Activated CD4-positive, alpha-beta T cell treated with anti-CD3 and anti-CD28 coated beads, Interleukin-2, amount 50 U/mL, for 4 hours (primary cell): ENCODE measurements at places on chromosomes 2 and 18.

DNA sequence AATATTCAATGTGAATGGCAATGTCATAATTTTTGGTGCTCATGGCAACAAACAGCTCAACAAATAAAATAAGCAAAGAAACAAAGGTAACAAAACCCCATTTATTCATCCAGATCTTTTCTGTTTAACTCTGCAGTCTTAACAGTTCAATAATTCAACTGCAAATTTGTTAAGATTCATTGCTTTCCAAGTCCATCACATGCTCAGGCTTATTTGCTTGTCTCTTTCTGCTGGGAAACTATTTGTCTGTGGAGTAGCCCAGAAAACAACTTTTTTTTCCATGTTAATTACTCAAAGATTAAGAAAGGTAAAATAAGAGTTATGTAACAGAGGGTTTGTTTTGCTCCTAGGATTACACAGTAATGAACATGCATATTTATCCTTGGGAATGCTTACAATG, 92.6 kb upstream of the PNPT1 start:
- DNase-seq: no peak

DNA sequence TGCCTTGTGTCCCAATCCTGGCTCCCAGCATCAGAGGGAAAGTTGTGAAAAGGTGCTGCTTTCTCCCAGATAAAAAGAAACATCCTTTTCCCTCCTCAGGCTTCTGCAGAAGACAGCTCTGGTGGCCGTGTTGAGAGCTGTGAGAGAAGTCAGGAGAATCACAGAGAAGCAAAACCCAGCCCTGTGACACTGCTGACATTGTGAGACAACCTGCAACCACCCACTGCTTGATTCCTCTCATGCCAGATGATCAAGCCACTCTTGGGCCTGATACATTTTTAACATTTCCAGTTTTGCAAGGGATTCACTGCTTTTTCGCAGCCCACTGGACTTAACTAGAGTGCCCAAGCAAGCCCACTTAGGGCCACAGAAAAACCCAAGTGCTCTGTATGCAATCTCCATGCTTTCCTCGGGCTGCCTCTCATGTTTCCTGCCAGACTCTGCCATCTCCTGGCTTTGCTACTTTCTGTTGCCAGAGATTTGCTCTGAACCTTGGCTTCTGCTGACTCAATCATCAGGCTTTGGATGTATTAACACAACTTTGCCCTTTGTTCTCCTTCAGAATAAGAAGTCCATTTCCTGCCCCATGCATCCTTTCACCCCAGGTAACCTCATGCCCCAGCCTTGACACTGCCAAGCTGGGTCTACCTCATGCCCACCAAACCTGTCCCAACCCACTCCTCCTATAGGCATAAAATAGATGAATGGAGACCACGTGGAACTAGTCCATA, 24.9 kb upstream of the TTR start:
- no peak for DNase-seq

DNA sequence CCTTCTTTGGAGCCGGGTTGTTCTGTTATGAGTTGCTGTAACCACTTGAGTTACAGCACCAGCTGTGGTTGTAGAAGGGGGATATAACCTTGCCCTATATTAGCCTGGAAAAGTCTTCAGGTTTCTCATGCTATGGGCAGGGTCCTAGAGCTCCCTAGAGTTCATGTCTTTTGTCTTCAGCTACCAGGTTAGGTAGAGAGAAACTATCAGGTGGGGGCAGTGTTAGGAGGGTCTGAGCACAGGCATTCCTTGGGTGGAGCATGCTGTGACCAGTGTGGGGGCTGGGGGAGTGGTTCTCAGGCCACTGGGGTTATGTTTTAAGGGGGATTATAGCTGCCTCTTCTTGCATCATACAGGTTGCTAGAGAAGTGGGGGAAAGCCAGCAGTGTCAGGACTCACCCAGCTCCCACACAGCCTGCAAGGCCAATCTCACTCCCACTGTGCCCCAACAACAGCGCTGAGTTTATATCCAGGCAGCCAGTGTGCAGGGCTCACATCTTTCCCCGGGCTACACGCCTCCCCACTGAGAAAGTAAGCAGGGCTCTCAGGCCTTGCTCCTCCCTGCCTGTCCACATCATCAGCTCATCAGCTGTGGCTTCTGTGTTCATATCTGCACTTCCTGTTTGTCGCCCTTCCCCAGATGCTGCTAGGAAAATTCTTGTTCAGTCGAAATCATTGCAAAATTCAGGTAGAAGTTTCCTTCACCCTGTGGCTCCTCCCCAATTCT, 133.8 kb upstream of the NRXN1 start:
- no peak for DNase-seq

- DNase-seq: no peak
Observed at GRCh38 chr2:128403814-128404708, 85.4 kb upstream of the HS6ST1 start.

DNA sequence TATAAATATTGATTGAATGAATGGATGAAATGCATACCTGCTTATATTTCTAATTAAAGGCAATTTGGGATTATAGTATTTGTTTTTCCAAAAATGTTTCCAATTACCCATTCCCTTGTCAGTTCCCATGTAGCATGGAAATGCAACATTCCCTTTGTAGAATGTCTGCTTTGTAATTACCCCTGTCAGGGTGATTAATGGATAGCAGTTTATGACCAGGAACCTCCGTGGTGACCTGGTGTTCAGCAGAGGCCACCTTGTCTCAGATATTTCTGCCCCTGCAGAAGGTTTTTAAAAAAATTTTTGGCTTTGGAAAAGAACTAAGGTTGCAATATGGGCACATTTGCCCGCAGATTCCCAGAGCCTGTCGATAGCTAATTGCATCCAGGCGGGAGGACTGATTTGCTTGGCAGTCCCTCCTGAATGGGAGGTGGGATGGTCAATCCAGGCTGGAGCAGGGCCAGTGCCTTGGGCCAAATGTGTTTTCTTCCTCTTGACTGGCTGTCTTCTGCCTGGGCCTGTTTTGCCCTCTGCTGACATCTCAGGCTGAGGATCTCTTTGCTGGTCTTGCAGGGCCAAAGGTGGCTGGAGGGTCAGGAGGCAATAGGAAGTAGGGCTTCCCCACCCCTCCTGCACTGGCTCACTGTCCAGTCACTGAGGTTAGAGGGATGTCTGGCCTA, 82.1 kb downstream of the TMEM182 start:
- DNase-seq: no peak

- no peak for DNase-seq
Observed at GRCh38 chr2:184555352-184555751, 43.0 kb upstream of the ZNF804A start.

DNA sequence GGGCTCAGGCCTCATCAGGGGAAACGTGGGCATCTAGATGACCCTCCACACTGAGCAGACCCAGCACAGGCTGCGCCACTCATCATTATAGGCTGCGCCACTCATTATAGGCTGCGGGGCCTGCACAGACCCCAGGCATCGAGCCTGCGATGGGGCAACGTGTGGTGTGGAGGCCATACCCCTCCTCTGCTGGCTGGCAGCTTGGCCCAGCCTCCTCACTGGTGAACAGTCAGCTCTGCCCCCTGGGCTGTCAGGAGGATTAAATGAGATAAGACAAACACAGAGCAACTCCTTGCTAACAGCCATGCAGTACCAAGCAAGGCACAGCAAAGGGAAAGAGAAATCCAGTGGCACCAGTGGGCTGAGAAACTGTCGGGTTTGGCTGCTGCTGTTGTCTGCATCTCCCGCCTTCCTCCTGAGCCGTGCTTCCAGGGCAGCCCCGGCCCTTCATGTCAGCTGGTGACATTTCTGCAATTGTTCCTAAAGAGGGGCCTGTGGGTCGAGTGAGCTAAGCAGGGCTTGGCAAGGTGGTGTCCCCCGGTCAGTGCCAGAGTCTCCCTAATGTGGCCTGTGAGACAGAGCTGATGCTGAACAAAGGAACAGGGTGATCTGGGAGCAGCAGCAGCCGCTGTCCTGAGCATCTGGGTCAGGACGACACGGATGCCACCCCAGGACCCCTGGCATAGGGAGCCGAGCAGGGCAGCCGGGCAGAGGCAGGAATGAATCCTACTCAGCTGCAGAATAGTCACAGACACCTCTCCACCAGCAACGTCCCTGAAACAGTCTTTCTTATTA, 48.7 kb downstream of the RRM2 start:
- DNase-seq: no peak

DNA sequence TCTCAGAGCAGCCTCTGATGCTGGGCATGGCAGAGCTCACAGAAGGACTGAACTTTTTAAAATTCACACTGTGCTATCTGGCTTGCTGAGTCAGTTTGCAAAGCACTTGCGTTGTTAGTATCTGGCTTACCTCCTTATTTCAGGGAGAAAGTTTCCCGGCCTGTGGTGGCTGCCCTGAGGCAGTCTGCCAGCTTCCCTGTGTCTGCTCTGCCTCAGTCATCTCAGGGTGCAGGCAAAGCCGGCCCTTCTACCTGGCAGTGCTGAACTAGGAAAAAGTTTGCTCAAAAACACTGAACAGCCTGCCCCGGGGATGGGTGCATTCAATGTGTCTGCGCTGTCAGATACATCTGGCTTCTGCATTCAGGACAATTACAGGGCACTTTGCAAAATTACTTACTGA, 90.2 kb upstream of the UXS1 start:
- DNase-seq: no peak

GRCh38 chr2:166892397-166892796, 4.1 kb downstream of the XIRP2 start:
- DNase-seq: no peak

GRCh38 chr18:50720325-50720674, 99.5 kb downstream of the MRO start:
- no peak for DNase-seq

DNA sequence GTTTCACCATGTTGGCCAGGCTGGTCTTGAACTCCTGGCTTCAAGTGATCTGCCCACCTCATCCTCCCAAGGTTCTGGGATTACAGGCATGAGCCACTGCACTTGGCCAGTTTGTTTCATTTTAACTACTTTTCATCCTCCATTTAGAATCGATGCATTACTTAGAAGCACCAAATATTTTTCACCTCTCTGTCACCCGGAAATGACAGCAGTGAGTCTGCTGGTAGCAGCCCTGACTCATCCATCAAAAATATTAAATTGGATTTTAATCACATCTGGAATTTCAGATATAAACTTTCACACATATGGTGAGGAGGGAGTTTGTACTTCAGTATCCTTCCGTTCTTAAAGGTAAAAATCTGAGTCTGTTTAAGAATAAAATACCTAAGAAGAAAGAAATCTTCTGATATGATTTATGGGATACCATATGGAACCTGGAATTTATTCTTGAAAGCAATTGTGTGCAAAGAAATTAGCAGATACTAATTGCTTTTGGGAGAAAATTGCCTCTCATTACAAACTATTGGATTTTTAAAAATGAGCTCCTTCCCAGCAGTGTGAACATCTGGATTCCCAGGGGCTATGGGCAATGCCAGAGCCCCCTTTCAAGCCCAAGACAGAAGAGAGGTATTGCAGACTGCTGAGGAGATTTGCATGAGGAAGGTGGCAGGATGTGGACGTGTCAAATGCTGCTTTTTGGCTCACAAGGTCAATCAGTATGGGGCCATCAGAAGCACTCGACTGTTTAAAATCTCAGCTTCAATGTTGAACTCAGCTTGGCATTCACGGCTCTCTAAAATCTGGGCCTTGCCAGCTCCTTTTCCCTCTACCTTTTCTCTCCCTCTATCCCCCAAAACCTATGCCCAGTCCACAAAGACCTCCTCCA, 279.5 kb upstream of the SIX2 start:
- no peak for DNase-seq

DNA sequence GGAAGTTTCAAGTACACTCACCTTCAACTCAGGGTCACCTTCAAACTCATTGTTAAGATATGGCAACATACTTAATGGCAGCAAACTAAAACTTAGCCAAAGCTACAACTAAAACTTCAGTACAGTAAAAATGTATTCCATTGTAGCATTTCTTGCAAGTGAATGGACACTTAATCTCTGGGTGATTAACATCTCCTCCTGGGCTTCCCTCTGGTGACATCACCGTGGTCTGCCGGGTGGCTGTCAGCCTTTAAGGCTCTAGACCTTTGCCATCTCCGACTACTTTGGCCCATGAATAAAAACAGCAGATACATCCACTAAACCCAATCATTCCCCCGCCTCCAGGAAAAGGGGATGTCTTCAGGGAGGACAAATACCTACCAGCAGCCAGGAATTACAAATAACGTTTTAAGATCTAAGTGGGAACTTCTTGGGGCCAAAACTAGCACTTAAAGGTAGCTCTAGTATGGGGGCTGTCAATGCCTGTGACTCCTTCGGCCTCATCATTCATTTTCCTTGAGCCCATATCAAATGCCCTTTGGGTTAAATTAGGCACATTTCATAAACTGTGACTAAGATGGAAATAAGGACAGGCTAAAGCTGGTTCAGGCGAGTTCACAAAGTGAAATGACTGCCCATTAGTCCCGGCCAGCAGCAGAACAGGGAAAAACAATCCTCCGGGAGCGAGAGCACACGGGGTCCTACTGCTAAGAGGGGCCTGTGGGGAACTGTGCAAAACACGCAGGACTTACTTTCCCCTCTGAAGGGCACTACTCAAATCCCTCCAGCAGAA, 1.1 kb downstream of the TFCP2L1 start:
- no peak for DNase-seq

DNA sequence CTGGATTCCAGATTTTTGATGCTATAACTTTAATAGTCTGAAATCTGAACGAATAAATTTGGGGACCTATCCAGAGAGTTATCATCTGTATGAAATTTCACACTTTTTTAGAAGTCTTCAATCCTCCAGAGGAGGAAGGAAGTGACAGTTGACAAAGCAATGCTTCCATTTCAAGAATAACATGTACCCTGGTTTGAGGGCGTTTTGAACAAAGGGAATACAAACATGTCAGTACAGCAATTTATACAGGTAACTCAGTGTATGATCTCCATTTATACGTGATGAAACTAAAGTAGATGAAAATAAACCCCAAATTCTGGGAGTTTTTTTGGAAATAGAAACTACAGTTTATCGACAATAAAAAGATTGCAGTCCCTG, 42.2 kb downstream of the CIB4 start:
- DNase-seq: no peak

GRCh38 chr2:176156807-176157498, at the start of gene HOXD3:
TSS of gene HOXD3 (plus strand) at chr2:176157307. CDS start at chr2:176169115, 11,808 bp downstream.
- DNase-seq: no peak

DNA sequence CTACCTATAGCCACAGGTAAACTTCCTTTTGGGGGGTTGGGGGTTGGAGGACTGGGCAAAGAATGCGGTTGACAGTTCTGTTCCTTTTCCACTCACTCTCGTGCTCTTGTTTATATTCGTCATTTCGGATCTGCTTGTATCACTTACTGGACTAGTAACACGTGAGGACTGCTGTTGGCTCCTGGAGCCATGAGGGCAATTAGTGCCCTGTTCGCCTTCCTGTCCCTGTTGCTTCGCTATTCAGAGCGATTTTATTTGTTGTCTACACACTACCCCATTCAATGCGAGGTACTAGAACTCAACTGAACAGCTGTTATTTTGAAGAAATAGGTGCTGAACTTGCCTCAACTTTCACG, 1.1 kb downstream of the KCNJ3 start:
- DNase-seq: no peak

GRCh38 chr18:32346671-32347070, 124.0 kb downstream of the GAREM1 start:
- DNase-seq: no peak

DNA sequence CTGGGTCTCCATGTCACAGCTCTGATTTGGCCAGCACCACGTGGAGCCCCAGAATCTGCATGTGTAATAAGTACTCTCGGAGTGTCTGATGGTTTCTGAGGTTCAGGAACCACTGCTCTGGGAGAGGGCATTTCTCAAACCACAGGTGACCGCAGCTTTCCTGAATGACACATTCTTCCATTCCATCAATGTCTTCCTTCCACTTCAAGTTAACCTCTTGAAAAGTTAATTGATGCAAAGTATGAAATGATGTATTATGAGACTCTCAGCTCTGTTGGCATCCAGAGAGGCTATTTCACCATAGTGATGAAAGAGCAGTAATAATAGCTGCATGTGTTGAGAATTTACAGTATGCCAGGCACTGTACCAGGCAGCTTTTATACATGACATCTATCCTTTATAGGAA, 61.3 kb upstream of the CRIM1 start:
- DNase-seq: no peak
